Activated CD4-positive, alpha-beta T cell treated with anti-CD3 and anti-CD28 coated beads for 36 hours (primary cell): ENCODE measurements at places on chromosomes 1 and 21. TPM values are rescaled to one million over a fixed set of nuclear protein-coding genes. Genes with fewer than 3 reads are reported as not detected.
A peak's percentile ranks its signal among the peaks of the same experiment; 100 is the strongest.

DNA sequence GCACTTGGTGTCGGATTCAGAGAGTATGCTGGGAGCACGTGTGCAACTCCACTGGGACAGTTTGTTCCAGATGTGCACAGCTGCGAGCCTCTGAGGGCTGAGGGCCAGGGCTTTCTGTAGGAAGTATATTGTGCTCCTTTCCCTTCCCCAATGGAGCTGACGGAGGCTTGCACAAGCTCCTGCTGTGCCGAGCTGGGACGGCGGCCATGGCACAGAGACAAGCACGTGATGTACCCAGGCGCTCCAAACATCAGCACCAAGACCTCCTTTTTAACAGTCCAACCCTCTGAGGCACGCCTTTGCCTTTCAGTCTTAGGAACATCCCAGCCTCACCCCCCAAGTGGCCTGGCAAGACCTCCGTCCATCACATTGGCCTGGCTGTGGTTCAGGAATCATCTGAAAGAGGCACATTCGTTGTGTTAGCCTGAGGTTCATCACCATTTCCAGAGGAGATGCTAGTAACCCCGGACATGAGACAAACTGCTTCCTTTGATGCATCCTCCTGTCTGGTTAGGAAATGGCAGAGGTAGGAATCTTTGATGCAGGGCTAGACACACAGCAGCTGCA lies 339.2 kb upstream of the KAZN start:
- no peak for DNase-seq

OR2T2 gene
- not detected for total RNA-seq

PTPN22 gene
- total RNA-seq = 52.6 TPM

- no peak for DNase-seq
Observed at GRCh38 chr1:8625981-8626898, 191.2 kb downstream of the RERE start.

GRCh38 chr1:105655032-105655431 lies 1401.4 kb upstream of the PRMT6 start:
- no peak for DNase-seq

DNA sequence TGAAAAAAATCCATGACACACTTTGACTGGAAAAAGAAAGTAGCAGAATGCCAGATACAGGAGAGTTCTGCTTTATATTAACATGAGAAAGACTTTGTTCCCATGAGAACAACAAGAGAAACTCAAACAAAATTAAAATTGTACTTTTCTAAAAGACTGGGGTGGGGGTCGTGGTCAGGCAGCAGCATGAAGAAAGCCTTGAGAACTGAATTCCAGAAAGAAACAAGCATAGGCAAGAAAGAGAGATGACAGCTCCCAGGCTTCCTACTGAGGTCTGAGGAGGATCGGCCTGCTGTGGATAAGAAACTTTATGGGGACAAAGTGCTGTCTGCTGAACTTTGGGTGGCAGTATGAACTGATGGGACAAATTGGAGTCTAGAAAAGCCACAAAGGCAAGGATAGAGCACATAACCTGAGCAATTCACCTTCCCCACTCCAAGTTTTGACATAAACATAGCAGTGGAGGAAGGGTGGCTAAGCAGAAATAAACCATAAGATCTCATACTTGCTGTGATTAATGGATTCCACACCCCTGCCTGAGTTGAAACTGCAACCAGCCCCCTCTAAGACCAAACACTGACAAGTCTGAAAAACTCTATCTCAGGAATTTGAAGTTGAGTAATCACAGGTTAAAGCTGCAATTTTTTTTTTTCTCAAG lies 43.7 kb downstream of the COL6A1 start:
- DNase-seq = no peak

DNA sequence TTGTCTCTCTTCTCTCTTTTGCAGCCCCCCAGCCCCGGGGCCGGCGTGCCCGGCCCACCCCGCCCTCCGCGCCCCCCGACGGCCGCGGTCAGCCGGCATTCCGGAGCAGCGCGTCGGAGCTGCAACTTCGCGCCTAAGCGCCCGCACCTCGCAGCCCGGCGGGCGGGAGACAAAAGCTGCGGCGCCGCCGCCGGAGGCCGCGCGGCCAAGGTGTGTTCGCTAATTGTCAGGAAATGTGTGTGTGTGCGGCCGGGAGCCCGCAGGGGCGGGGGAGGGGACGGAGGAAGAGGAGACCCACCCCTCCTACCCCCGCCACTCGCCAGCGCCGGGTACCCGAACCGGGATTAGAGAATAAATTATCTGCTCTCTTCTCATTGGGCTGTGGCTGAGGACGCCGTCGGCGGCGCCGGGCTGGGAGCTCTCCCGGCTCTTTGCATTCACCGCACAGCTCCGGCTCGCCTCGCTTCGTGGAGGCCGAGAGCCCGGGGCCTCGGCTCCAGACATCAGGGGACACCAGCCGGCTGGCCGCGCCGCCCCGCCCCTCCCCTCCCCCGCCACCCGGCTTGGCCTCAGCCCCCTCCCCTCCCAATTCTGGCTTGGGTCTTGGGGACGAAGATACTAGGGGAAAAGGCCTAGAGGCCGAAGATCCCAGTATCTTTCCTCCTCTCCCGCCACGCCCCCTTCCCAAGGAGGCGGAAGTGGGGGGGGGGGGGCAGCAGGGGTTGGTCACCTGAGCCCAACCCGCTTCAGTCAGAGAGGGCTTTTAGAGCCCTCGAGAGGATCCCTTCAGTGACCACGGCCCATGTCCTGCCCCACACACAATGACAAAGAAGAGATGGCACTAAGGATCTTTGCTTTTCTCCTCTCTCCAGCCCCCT lies 1.3 kb upstream of the BLACAT1 start:
- peak; percentile 28 for DNase-seq

- no peak for DNase-seq
Observed at GRCh38 chr1:89121641-89122040, 4.3 kb downstream of the GBP2 start.

DNA sequence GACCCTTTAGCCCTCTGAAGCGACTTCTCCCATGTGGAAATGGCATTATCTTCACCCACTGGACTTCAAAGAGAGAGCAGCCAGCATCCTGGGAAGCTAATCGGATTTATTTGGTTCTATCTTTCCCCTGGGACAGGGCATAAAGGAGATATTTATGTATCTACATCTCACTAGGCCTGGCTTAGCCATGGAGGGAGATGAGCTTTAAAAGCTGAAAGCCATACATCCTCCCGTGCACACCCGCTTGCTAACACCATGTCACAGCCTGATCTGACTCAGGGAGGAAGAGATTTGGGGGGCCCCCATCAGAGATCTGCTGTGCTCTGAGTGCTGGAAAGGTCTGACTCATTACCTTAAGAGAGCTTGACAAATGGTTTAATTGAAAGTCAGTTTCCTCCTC lies 155.9 kb downstream of the PLXNA2 start:
- DNase-seq = peak; percentile 35

GRCh38 chr1:41810446-41810845 lies 108.3 kb downstream of the HIVEP3 start:
- peak; percentile 72 for DNase-seq

RIPPLY3 gene
- 0.16 TPM for total RNA-seq

DNA sequence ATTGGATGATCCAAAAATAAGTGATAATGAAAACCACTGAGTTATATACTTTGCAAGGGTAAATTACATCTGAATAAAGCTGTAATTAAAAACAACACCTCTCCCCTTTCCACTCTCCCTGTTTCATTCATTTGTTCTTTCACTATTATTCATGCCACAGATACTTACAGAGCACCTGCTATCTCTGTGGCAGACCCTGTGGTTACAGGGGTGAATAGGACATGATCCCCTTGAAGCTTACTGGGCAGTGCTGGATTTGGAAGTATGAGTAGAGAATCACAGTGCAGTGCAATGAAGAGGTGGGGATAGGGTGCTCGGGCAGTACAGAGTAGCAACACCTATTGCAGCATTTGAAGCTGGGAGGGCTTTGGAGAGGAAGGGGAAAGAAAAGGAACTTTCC lies 21.7 kb downstream of the ARV1 start:
- no peak for DNase-seq

- DNase-seq = peak; percentile 91
Observed at GRCh38 chr1:207823880-207824566, 72.2 kb downstream of the CD46 start.

- no peak for DNase-seq
Observed at GRCh38 chr1:169149555-169150286, 43.2 kb downstream of the ATP1B1 start.

S100A14 gene
- 0.34 TPM for total RNA-seq

GRCh38 chr1:177660188-177660587 lies 309.7 kb downstream of the SEC16B start:
- no peak for DNase-seq

- peak; percentile 42 for DNase-seq
Observed at GRCh38 chr1:2561898-2562895, 6.0 kb downstream of the TNFRSF14 start.

- no peak for DNase-seq
Observed at GRCh38 chr21:15870819-15871218, 141.0 kb downstream of the USP25 start.

DNA sequence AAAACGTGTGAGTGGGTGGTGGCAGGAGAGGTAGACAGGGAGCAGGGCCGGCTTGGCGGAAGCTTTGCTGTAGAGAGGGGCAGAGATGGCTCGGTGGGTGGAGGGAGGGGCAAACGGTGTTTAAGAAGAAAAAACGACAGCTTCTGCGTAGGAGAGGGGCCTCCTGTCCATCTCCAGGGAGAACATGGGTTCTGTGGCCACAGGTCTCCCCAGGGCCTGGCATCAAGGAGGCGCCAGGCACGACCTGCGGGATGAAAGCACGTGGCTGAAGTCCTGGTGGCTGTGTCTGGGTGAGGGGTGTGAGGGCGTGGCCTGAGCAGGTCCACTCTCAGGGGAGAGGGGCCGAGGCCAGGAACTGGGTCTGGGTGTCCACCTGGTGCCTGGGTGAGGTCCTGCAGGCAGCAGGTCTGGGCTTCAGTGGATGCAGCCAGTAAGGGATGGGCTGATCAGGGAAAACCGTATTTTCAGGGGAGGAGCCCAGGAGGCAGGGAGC lies 940 bp upstream of the PRKCZ start:
- peak; percentile 38 for DNase-seq

TRAF5 gene
- 28.0 TPM for total RNA-seq

GRCh38 chr1:201364808-201365105 lies 12.7 kb downstream of the TNNT2 start:
- DNase-seq = no peak

DNA sequence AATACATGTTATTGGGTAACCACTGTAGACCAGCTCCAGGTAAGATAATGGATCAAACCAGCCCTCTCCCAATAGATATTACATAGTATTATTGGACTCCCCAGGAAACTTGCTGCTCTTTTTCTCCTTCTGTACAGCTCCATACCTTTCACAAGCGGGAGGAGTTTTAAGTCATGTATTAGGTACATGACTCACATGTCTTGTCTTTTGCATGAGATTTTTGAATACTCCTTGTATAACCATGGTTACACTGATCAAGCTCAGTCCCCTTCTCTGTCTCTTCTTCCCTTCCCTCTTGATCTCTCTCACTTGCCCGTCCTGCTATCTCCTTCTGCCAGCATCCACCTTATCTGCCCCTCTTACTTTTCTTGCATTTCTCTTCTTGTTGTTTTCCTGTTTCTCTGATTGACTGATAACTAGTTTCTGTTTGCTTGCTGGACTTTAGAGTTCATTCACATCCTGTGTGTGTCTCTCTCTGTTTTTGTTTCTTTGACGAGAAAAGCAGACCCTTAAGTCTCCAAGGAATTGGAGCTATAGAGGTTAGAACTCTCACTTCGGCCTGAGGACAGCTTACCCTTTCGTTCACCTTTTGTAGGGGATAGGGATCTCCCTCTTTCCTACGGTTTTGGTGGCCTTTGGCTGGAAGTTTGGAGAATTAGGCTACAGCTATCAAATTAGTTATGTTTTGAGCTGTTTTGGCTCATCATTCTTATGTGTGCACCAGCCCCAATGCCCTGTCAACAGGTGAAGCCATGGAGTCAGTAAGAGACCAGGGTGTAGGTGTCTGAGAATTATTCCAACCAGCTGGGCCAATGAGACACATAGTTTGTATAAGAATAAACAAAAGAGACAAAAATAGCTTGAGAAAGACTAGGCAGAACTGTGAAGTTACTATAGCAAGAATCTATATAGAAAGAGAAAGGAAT lies 49.0 kb upstream of the ASB17 start:
- no peak for DNase-seq

- DNase-seq = no peak
Observed at GRCh38 chr1:116534014-116534739, 36.6 kb downstream of the CD58 start.

GRCh38 chr21:43782431-43783097 lies 6.5 kb upstream of the CSTB start:
- no peak for DNase-seq

DNA sequence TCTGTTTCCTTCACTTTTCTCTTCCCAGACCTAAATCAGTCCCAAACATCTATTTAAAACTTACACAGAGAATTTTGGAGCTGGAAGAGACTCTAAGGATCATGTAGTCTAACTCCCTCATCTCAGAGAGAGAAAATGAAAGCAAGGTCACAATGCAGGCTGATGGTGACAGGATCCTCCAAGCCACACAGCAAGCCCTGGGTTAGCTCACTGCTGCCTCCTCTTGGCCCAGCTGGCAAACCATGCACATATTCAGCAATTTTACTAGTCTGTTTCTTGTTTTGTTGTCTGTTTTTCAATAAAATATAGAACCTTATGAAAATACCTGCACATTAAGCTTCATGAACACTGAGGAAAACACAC lies 27.7 kb upstream of the LY9 start:
- DNase-seq = peak; percentile 93

NR1I3 gene
- total RNA-seq = not detected

DNAJC28 gene
- 0.43 TPM for total RNA-seq

- DNase-seq = no peak
Observed at GRCh38 chr1:8915446-8915845, 30.2 kb upstream of the CA6 start.

DNA sequence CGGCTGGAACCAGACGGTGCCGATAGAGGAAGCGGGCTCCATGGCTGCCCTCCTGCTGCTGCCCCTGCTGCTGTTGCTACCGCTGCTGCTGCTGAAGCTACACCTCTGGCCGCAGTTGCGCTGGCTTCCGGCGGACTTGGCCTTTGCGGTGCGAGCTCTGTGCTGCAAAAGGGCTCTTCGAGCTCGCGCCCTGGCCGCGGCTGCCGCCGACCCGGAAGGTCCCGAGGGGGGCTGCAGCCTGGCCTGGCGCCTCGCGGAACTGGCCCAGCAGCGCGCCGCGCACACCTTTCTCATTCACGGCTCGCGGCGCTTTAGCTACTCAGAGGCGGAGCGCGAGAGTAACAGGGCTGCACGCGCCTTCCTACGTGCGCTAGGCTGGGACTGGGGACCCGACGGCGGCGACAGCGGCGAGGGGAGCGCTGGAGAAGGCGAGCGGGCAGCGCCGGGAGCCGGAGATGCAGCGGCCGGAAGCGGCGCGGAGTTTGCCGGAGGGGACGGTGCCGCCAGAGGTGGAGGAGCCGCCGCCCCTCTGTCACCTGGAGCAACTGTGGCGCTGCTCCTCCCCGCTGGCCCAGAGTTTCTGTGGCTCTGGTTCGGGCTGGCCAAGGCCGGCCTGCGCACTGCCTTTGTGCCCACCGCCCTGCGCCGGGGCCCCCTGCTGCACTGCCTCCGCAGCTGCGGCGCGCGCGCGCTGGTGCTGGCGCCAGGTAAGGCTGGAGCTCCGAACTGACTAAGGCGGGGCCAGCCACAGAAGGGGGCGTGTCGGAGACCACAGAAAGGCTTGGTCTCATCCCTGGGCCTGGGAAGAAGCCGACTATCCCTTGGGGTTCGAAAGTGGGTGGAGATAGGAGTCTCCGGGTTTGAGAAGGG lies 486 bp downstream of the SLC27A3 start:
- DNase-seq = peak; percentile 76

- no peak for DNase-seq
Observed at GRCh38 chr1:193069748-193070385, 10.5 kb downstream of the RO60 start.
